ENCODE measurements at places on chromosomes 6 and 20.
A peak's percentile ranks its signal among the peaks of the same experiment; 100 is the strongest.

DNA sequence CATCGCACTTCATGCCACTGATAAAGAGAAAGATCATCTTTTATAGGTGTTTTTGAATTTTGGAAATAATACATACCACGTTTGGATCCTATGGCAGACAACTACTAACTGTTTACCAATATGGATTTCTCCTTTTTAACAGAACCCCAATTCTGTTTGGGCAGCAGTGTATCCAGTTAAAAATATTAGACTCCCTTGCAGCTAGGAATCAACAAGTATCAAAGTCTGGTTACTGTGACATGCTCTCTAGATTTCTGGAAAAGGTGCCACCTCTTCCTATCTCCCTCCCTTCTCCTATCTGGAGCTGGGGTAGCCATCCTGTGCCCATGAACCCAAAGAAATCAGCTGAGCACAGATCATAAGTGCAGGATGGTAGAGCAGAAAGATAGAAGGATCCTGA is 54.1 kb upstream of the DTNBP1 start:
- DNase-seq = no peak

- DNase-seq = peak; percentile 55
These were observed 2.7 kb upstream of the SIRPG start for GRCh38 chr20:1660246-1660645.

DNA sequence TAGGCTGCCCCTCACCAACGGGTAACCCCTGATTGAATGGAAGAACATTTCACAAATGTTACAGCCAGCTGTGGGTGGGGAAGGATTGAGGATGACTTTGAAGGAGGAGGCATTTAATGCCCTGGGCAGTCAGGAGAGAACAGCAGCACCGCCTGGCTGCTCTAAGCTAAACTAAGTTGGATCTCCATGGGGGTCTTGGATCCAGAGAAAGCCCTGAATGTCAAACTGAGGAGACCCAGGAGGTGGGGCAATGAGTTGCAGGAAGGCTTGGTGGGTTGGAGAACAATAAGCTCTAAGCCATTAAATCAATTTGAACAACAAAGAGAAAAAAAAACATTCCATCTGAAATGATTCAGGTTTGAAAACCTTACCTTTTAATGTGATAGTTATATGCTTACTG is 35.4 kb downstream of the TMX4 start:
- no peak for DNase-seq

DNA sequence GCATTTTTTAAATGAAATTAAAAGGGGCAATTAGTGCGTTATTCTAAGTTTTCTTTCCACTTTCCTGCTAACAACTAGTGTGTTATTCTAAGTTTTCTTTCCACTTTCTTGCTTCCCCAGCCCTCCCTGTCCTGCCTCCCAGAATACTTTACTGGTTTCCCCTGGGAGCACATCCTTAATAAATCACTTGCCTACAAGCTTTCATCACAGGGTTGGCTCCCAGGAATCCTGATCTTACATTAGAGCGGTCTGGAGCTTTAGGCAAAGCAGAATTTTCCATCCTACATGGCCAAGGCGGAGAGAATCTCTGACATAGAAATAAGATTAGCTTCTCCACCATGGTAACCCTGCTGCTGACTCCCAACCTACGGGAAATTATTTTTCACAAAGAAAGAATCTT is 150.4 kb downstream of the BFSP1 start:
- DNase-seq = no peak

- DNase-seq = peak; percentile 87
These were observed 282.1 kb downstream of the UST start for GRCh38 chr6:149028767-149029405.

- no peak for DNase-seq
These were observed 421.6 kb upstream of the EYS start for GRCh38 chr6:66128656-66129055.

DNA sequence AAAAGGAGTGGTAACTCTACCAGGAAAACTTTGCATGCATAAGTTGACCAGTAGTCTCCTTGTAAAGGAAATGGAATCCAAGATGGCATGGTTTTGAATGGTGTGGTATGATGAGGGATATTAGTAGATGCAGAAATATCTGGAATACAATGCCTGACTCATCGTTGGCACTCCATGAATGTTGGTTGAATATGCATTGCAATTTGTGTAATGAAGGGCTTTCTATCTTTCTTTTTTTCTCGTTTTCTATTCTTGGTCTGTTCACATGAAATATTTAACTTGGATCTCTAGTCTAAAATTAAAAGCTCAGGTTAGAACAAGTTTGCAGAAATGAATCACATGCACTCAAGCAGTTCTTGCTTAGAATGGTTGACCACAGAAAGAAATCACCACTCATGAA is 277.3 kb upstream of the PRND start:
- DNase-seq = no peak

DNA sequence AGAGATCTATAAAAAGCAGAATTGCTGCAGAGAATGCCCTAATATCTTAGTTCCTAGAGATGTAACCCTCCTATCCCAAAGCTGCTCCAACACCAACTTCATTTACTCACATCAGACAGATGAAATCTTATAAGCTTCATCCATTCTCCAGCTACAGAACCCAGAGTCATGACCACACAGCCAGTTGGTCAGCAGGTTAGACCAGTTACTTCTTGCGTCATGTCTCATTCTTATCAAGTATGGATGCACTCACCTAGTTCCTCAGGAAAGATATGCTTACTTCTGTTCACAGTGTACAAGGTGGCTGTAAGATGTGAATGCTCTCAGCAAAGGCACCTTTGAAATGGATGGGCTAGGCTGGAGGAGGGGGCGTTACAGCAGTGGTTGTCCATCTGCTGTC is 47.9 kb upstream of the ISM1 start:
- DNase-seq = no peak

GRCh38 chr20:15895560-15896084 is 677.6 kb downstream of the KIF16B start:
- DNase-seq = no peak

DNA sequence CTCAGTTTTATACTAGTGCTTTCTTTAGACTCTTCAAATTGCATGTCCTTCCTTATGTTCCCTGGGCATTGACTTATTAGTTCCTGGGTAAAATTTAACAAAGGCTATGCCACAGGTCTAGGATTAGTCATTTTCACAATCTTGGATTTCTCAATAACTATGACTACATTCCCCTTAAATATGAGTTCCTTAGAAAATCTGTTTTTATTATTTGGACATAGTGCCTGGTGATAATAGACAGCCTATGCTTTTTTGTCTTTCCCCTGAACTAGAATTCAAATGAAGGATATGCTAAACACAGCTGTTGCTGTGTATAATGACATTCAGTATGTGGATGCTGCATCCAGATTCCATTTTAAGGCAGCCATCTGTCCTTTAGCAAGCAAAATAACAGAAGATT is 1252.8 kb upstream of the GJE1 start:
- no peak for DNase-seq

DNA sequence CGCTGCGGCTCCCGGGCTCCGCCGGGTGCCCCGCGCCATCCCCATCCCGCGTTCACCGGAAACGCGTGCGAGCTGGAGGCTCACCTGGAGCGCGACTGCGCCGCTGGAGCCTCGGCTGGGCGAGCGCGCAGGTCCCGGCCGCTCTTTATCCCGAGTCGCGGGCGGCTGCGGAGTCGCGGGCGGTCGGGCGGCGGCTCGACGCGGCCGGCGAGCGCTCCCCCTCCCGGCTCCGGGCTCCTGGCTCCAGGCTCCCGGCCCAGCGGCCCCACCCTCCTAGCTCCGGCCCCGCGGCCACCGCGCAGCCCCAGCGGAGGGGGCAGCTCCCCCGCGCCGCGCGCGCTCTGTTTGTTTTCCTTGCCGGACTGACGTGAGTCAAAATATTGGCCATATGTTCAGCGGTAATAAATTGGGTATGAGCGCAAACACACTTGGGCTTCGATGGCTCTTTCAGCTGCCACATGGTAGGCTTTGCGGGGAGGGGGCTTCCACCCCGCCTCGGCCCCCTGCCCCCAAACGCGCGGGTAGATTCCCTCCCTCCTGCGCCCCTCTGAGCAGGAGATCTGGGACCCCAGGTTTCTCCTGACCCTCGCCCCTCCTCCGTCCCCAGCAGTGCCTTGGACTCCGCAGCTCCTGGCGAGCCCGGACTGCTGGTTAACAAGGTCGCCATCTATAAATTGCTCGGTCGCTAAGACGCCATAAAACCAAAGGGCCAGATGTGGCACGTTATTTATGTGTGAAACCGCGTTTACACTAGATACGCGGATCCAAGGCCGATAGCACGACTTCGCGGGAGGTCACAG is 8.8 kb upstream of the NKX2-2 start:
- no peak for DNase-seq

DNA sequence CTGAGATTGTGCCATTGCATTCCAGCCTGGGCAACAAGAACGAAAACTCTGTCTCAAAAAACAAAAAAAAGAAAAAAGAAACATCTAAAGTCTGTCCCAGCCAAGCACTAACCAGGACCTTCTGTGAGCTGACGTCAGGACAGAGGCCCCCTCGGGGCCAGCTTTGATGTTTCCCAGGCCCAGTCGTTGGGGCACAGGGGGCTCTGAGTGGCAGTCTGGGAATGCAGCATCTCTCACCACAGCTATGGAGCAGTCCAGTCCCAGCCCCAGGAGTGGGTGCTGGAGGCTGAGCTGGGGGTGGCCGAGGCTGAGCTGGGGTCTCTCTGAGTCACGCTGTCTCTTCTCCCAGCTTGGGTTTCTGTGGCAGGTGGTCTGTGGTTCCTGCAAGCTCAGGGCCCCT is 46.0 kb upstream of the SRF start:
- DNase-seq = no peak

DNA sequence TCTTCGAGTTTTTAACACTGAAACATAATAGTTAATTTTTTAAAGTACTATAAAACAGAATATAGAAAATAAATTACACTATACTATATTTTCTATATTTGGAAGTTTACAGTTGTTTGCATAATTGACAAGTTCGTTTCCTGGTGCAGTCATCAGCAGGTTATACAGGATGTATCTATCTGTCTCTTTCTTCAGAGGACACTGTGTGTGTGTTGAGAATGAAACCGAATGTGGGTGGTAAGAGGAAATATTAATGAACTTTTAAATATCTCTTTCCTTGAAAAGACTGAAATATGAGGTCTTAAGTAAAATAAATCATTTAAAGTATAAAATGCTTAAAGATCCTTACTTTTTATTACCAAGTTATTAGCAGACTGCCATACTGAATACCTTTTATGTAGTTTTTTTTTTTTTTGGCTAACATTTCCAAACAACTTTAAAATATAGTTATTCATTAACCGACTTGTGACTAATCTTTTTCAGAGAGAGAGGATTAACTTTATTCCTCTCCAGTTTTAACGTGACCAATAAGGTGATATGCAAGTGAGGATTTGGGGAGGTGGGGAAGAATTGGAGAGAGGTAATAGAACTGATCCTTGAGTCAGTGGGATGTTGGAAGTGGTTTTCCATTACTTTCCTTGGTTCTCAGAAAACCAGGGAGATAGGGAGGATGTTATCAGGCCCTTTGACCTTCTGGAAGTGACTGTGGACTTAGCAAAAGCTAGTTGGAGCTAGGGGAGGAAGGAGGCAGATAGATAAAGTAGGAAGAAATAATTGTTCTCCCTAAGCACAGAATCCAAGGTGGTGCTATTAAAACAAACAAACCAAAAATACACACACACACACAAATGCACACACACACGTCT is 380.0 kb upstream of the FLRT3 start:
- no peak for DNase-seq

DNA sequence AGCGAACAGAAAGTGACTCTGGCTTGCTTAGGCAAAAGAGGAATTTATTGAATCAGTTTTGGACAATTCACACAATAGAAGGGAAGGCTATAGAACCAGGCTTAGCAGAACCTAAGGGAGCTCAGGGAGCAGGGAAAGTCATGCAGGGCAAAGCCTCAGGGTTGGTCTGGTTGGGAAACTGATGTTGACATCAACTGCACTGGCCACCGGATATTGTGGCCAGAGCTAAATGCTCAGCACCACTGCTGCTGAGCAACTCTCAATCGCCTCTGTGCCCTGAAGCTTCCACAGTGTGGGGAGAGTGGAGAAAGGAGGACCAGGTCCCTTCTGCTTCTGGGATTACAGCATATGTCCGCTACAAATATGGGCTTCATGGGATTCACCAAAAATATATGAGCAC is 93.3 kb upstream of the GCM1 start:
- no peak for DNase-seq

DNA sequence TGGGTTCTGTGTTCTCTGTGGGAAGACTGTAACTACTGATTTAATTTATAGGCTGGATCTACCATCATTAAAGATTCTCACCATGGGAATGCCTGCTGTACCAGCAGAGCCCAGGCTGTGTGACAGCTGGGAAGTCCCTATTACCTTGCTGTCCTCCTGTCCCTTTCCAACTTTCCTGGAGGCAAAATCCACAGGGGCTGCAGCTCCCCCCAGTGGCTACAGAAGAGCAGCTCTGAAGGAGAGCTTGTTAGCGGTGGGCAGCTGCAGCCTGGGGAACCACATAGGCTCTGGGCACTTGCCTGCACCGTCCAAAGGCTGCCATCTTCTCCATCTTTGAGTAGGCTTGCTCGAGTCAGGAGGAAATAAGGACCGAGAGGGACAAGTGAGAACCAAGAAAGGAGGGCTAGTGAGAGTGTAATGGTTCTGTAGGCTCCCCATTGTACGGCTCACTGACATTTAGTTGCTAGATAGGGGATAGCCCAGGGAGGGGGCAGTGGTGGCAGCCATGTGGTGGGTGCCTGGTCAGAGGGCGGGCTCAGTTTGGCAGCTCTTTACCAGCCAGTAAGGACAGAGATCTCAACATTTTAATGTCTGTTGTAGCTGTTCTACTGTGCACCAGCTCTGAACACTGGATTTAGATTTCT is 155.1 kb upstream of the MLIP start:
- no peak for DNase-seq

DNA sequence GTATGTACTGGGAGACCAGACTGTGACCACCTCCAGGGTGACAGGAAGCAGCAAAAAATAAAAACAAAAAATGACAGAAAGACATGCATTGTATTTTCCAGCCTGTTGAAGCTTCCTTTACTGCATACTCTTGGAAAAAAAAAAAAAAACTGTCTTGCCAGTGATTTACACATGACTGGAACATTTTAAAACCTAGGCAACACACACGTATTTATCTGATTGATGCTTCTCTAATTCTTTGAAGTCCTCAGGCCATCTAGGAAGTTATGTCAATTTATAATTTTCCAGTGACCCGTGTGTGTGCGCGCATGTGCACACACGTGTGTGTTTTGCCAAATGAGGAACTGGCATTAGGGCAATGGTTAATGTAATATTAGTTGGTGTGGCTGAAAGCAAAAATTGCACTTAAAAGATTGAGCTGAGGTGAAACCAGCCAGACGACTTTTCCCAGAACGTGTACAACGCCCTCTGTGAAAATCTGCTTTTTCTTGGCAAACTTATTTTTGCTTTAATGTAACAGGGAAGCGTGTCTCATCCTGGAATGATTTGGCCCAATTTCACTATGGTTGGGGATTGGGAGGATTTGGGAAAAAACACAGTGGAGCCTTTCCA is 315.2 kb downstream of the TFAP2A start:
- no peak for DNase-seq

DNA sequence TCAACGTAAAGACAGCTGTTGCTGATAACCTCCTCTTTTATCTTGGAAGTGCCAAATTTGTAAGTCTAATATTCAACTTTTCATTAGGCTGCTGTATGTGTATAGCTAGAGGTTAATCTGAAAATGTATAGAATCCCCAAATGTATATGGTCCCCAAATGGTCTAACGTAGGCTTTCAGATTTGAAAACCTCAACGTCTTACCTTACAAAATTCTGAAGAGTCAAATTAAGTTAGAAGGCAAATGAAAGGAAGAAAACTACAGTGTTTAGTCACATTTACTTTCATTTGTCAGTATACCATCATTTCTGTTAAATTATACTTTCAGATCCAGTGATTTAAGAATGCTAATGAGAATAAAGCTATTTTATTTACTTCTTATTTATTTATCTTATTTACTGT is 256.9 kb downstream of the ARHGAP18 start:
- no peak for DNase-seq
